Daoy (cell line): ENCODE measurements at places on chromosomes 16 and 17.

DNA sequence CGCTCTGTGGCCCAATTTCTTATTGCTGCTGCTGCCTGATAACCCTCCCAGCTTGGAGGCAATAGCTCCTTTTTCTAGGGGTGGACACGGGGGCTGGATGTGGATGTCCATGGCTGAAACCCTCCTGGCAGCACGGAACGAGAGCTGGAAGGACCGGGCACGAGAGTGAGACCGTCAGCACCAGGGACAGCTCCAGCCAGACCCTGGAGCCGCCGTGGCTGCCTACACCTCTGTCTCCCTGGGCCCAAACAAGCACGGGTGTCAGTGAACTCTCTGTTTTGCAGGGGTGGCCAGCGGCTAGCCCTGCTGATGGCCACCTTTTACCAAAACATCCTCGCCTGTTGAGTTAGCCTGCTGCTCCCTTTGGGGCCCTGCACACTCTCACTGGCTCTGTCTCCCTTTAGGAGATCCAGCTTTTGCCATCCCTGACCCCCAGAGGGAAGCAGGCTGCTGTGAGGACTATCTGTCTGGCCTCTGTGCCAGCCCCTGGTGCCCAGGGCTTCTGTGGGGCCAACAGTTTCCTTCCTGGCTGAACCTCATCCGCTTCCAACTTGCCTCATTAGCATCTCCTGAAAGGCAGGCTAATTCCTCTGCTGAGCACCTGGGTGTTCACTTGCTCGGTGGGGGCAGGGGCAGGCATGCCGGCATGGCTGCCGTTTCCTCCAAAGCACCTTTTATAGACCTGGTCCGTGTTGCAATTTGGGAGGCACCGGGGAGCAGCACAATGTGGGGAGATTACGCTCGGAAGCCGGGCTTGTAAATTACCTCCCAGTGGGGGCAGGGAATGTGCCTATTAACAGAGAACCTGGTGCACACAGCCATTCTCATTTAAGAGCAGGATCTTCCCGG lies 118.1 kb downstream of the ENGASE start:
- DNase-seq = peak; percentile 64

- DNase-seq = no peak
These were observed 1.9 kb downstream of the SEC14L1 start for GRCh38 chr17:77142689-77143088.

DNA sequence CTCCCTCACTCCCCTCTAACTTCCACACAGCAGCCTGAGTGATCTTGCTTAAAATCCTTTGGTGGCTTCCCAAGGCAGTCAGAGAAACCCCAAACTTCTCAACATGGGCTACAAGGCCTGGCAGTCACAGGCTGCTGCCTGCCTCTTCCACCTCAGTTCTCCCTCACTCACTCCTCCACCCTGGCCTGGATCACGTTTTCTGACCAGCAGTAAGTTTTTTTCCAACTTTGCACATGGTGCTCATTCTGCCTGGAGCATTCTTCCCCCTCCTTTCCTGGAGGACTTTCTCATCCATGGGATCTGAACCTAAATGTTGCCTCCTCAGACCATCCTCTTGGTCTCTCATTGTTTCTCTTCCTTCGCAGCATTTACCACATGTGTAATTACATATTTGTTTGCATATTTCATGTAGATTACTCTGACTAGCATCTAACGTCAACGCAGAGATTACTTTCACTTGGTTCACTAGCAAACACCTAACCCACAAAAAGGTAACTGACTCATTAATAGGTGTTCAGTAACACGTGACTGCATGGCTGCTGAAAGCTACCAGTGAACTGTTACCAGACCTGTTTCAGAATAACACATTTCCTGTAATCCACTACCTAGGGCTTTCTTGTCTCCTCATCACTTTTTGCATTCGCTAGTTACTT lies 17.1 kb downstream of the GNA13 start:
- DNase-seq = no peak

- DNase-seq = no peak
These were observed 124.7 kb downstream of the BCAS3 start for GRCh38 chr17:60802377-60802776.

DNA sequence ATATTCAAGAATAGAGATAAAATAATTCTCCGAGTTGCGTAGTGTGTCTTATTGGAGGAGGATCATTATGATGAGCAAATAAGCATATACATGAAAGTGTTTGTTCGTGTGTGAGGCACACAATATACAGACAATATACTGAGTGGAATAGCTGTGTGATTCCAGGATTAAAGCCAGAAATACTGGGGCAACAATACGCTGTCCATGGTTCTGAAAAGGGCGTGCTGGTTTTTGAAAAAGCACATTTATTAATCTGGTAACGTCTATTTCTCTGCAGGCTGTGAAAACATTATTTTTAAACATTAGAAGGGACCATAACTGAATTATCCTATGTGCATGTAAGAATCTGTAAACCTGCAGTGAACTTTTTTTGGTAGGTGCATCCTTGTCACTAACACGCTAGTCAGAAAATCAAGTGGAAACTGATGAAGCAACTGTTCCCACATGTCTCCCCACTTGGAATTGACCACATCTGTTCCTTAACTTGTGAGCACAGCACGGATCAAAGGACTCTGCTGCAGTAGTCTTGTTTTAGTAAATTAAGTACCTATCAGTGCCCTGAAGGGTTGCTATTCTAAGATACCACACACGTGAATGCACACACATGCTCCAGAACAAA lies 346.0 kb downstream of the GRIN2A start:
- DNase-seq = no peak

GRCh38 chr17:1183171-1183873 lies 3.5 kb upstream of the ABR start:
- no peak for DNase-seq

GRCh38 chr17:58091024-58091567 lies 7.9 kb downstream of the DYNLL2 start:
- DNase-seq = no peak

DNA sequence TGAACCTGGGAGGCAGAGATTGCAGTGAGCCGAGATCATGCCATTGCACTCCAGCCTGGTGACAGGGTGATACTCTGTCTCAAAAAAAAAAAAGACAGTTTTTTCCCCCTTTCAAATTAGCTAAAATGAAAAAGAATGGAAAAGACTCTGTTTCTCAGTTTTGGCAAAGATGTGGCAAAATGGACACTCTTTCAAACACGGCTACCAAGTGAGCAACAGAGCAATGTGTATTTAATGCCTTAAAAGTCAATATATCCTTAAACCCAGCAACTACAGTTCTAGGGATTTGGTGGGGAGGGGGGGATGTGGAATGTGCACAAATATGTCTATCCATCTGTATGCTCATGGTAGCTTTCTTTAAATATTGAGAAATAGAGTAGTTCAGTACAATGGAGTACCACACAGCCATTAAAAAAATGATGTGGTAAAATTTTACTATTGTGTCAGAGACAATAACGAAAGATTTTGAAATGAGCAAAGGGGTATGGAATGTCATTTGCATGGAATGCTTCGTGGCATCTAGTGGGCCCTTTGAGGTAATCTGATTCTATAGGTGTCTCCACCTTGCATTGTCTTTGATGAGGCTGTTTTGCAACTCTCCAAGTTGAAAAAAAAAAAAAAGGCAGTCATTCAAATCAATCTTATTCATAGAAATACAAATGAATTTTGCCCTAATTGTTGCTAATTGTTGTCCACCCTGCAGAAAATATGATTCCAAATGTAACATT lies 108.1 kb downstream of the AXIN2 start:
- no peak for DNase-seq

DNA sequence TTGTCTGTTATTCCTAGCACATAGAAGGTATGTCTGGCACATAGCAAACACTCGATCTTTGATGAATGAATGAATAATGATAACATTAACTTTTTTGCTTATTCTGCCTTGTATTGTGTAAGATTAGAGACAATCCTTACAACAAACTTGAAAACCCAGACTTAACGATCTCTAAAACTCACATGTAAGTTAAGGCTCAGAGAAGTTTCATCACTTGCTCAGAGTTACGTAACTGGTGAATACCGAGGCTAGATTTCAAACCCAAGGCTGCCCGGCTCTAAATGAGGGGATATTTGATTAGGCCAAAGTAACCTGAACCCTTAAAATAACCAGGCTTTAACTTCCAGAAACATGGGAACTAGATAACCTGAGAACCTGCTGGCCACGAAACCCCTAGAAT lies 22.3 kb downstream of the CAPNS2 start:
- DNase-seq = no peak

DNA sequence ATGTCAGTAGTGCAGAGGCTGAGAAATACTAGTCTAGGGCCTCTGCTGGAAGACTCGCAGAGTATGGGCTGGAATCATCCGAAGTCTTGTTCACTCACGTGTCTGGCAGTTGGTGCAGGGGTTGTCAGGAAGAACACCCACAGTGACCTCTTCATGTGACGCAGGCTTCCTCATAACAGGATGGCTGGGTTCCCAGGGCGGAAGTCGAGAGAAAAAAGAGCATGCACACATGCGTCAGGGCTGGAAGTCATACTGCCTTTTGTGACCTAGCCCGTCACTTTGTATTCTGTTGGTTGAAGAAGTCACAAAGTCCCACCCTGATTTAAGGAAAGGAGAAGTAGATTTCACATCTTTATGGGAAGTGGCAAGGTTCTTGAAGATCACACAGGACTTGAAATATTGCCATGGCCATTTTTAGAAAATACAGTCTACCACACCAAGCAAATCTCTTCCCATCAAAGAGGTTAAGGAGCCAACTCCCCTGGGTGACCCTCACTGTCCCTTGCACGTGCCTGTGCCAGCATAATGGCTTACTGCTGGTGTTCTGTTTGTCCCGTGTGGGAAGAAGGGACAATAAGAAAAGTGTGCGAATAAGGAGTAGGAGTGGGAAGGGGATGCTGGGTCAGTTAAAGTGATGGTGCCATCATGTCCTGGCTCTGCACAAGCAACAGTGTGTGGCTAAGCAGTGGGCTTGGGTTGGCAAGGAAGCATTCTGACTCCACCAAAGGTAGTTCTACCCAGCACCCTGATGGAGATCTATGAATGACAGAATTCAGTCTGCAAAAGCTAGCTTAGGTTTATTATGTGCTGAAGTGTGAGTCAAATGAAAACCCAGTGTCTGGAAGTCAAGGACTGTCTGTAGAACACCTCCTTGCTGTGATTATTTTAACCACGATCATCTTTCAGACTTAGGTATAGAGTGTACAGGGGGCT lies 28.1 kb downstream of the HEATR3 start:
- no peak for DNase-seq

GRCh38 chr17:61393550-61393903 lies 6.1 kb upstream of the TBX2 start:
- no peak for DNase-seq

GRCh38 chr17:30380643-30381339 lies 2.1 kb downstream of the CPD start:
- no peak for DNase-seq

DNA sequence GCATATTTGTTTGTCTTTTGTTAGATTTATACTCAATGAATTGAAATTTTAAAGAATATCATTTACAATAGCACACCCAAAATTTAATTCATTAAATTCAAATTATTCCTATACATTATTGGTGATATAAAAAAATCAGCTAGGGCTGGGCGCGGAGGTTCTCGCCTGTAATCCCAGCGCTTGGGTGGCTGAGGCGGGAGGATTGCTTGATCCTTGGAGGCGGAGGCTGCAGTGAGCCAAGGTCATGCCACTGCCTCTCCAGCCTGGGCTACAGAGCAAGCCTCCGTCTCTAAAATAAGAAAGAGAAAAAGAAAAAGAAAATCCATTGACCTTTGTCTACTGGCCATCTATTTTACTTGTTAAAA lies 4.5 kb upstream of the PRDM7 start:
- no peak for DNase-seq

- no peak for DNase-seq
These were observed 16.9 kb downstream of the TRIM25 start for GRCh38 chr17:56896968-56897359.

GRCh38 chr17:27572665-27573064 lies 58.3 kb upstream of the LGALS9 start:
- peak; percentile 61 for DNase-seq

GRCh38 chr17:29383686-29384085 lies 6.5 kb upstream of the TAOK1 start:
- DNase-seq = no peak

DNA sequence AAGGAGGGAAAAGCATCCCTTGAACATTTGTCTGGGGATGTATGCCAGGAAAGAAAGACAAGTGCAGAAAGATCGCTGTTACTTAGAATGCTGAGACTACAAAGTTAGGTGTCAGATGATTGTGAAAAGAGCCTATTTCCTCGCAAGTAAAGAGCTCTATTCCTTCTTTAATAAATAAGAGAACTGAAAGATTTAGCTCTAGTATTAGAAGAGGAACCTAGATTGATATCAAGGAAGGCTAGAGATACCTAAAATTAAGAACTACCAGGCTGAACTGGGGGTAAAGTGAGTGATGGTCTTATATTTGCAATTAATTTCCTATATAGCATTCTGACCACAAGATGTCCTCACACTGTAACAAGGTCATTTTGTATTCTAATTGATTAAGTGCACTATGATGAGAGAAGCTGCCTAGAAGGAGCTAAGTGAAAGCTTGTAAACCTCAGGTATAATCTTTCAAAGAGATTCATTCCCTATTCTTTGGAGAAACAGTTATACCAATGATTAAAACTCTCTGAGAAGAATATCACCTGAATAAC lies 62.3 kb downstream of the SSH2 start:
- no peak for DNase-seq

GRCh38 chr17:80461528-80462160 lies 14.8 kb downstream of the NPTX1 start:
- DNase-seq = no peak

- no peak for DNase-seq
These were observed 176.0 kb upstream of the AXIN2 start for GRCh38 chr17:65737451-65737850.

GRCh38 chr16:17365591-17366298 lies 105.0 kb downstream of the XYLT1 start:
- DNase-seq = no peak

DNA sequence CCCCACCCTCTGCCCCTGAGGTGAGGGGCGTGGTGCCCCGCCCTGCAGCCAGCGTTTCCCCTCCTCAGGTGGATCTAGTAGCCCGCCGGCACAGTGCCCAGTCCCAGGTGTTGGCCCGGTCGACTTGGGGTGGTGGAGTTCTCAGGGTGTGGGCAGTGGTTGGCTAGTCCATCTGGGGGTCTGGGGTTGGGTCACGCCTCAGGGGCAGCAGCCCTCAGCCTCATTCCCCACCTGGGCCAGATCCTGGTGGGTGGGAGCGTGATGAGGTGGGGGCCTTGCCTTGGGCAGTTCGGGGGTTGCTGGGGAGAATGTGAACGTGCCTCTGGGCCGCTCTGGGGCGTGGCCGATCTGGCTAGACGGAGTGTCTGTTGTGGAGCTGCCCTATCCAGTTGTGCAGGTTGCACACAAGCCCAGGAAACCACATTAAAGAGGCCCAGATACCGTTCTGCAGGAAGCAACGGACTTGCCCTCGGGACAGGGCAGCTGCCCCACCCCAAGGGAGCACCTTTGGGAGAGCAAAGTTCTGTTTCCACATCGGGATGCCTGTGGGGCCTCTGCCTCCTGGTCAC lies 32.0 kb downstream of the GSE1 start:
- no peak for DNase-seq

- no peak for DNase-seq
These were observed 20.8 kb downstream of the UTS2R start for GRCh38 chr17:82392209-82392920.

GRCh38 chr16:68642436-68643101 lies 2.5 kb upstream of the CDH3 start:
- no peak for DNase-seq

GRCh38 chr17:75749545-75750389 lies 15.2 kb downstream of the GALK1 start:
- DNase-seq = peak; percentile 78

- DNase-seq = no peak
These were observed 5.1 kb upstream of the SETD6 start for GRCh38 chr16:58510097-58510775.

GRCh38 chr16:71526111-71526631 lies at the start of gene CHST4:
CHST4 (plus strand) TSS chr16:71526426; CDS start chr16:71536678, 10,252 bp downstream.
- peak; percentile 87 for DNase-seq

GRCh38 chr16:17832738-17833137 lies 362.0 kb upstream of the XYLT1 start:
- DNase-seq = no peak
